ENCODE measurements at places on chromosomes 6 and 20.

DNA sequence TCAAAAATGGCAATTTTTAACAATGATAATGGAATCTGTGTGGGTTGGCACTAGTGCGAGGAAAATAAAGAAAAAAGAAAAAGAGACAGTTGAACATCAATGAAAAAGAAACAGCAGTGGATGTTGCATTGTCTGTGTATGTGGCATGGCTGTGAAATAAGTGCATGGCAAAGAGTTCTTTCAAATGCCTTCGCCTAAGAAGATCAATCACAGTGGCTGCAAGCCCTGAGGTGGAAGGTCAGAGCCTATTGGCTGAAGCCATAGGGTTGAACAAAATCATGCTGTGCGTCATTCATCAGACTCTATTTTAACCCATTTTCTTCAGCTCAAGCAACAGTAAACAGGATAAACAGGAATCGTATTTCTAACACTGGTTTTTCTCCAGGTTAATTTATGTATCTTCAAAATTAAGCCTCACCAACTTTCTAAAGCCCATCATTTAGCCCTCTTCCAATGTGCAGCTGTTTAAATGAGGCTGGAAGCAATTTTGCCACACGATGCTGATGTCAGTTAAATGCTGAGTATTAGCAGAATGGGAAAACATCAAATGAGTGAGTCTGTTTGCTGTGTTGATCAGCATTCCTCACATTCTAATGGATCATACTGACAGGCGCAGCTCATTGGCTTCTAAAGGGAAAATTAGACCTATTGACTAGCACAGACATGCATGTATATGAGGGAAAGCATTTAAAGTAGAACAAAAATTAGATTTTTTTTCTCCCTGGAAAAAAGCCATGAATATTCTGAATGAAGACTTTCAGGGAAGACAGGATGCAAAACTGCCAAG, 955.9 kb upstream of the EYS start:
- no peak for DNase-seq

DNA sequence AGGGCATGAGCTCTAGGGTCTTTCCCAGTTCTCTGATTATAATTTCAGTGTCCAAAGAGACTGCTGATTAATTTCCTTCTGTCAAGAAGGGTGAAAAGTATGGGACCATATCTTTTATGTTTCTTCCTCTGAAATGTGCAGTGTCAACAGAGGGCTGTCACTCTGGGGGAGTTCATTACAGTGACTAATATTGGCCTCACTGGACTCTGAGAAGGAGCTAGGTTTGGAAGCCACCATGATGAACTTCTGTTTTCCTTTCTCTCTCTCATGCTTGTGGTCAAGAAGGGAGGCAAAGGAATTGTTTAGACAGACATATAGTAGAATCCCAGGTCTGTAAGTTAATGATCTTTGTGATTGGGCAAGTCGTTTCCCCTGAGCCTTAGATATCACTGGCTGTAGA, 41.8 kb upstream of the BMP6 start:
- no peak for DNase-seq

DNA sequence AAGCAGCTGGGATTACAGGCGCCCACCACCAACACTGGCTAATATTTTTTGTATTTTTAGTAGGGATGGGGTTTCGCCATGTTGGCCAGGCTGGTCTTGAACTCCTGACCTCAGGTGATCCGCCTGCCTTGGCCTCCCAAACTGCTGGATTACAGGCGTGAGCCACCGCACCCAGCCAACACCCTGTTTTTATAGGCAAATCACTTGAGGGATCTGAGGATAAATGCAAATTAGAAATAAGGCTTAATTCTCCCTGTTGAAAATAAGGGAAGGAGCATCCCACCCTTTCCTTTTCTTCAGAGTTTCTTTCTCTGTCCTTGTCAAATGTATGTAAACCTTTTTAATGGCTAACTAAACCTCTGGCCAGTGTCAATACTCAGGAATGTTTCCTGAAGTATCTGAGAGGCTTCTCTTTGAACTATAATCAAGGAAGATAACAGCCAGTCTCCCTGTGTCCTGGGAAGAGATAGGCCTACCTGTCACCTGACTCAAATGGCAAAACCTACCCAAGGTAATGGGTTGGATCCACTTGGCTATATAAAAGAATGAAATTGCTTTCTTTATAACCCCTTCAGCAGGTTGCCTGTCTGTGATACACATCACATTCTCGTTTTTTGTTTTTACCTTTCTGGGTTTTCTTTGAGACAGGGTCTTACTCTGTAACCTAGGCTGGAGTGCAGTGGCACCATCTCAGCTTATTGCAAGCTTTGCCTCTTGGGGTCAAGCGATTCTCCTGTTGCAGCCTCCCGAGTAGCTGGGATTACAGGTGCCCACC, 64.5 kb upstream of the TNFAIP3 start:
- DNase-seq: no peak

GRCh38 chr20:641516-641875, 11.5 kb downstream of the SRXN1 start:
- DNase-seq: no peak

GRCh38 chr20:34949120-34949519, 6.5 kb downstream of the GSS start:
- no peak for DNase-seq

Measured in OCI-LY7 (cell line).